ENCODE measurements at places on chromosomes 3 and 15. TPM values are rescaled to one million over a fixed set of nuclear protein-coding genes. Genes with fewer than 3 reads are reported as not detected.

CHRNA7 gene
- total RNA-seq: 1.8 TPM

GOLGA6A gene
- total RNA-seq: not detected

RBP2 gene
- not detected for total RNA-seq

CHST2 gene
- total RNA-seq: 0.29 TPM

ROPN1B gene
- total RNA-seq: not detected

ALDH1A2 gene
- total RNA-seq: 96.8 TPM

PCCB gene
- total RNA-seq: 19.8 TPM

PLA2G4E gene
- not detected for total RNA-seq

Data from uterus (tissue), 4 donors.